ENCODE measurements at places on chromosomes 6 and 20. TPM values are rescaled to one million over a fixed set of nuclear protein-coding genes. Genes with fewer than 3 reads are reported as not detected.

The LY6G6F gene
- not detected for total RNA-seq

The SLX4IP gene
- total RNA-seq = 4.6 TPM

The HCK gene
- total RNA-seq = not detected

The FNDC11 gene
- total RNA-seq = 0.43 TPM

The PI3 gene
- not detected for total RNA-seq

The TCP11 gene
- 0.66 TPM for total RNA-seq

The ULBP1 gene
- total RNA-seq = 0.86 TPM

Measured in placental pericyte (primary cell).